ENCODE measurements at places on chromosomes 2 and 18.
A peak's percentile ranks its signal among the peaks of the same experiment; 100 is the strongest.

- DNase-seq = no peak
Observed at GRCh38 chr2:215507136-215507535, 71.3 kb upstream of the FN1 start.

DNA sequence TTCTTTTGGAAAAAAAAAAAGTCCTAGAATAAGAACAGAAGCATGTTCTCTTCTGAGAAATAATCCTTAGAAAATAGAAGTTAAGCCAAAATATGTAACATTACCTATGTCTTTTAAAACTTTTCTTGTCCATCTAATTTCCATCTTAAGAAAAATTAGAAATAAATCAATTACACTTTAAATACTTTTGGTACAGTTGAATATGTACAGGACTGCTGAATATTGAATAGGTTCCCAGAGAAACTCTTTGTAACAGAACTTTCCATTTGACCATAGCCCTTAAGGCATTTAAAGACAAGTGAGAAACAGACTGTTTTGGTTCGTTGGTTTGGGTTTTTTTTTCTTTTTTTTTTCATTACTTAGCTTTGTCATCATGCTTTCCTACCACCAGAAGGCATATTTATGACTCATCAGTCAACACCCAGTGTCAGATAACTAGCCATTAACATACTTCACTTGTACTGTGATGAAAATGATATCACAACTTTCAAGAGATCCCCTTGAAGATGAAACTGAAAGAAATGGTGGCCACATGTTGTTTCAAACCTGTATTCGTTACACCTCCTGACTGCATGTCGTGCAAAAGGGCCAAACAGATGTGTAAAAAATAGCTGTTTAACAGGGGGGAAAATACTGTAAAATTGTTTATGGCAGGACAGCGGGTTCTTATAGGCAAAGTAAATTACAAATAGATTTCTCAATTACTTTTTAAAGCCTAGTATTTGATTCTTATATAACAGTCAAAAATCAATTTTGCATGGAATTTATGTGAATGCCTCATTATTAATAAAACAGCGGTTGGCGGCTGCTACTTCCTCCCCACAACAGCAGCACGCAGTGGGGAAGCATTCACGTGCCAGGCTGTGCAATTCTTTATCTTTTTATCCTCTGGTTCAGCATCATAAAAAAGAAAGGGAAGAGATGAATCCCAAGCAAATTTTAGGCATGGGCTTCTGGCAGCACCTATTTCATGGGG, 280.7 kb upstream of the HNRNPA3 start:
- peak; percentile 86 for DNase-seq

DNA sequence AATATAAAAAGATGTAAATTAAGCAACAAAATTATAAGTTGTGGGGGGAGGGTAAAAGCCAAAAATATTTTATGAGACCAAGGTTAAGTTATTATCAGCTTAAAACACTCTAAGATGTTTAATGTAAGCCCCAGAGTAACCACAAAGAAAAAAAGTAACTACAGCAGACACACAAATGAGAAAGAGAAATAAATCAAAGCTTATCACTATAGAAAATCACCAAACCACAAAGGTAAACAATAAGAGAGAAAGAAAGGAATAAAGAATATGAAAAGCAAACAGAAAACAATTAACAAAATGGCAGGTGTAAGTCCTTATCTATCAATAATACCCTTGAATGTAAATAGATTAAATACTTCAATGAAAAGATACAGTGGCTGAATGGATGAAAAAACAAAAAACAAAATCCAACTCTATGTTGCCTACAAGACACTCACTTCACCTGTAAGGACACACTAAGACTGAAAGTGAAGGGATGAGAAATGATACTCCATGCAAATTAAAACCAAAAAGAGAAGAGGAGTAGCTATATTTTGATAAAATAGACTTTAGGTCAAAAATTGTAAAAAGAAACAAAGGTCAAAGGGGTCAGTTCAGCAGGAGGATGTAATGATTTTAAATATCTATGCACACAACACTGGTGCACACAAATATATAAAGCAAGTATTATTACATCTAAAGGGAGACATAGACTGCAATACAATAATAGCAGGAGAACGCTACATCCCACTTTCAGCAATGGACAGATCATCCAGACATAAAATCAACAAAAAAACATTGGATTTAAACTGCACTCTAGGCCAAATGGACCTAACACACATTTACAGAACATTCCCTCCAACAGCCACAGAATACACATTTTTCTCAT, 80.7 kb downstream of the PTPN2 start:
- no peak for DNase-seq

DNA sequence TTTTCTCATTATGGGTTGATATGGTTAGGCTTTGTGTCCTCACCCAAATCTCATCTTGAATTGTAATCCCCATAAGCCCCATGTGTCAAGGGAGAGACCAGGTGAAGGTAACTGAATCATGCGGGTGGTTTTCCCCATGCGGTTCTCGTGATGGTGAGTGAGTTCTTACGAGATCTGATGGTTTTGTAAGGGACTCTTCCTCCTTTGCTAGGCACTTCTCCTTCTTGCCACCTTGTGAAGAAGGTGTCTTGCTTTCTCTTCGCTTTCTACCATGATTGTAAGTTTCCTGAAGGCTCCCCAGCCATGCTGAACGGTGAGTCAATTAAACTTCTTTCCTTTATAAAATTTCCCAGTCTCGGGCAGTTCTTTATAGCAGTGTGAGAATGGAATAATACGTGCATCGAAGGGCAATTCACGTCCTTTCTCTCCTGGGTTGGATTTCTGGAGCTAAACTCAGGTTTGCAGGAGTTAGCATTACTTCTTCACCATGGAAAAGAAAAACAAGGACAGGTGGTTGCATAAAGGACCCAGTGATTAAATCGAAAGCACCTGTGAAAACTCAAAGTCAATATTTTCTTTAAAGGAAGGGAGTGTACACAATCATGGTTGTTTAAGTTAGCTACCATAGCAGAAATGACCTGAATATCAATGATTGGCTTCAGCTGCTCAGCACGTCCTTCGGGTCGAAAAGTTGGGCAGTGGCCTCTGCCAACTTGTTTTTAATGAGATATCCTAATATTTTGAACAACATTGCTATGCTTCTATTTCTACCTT, 54.1 kb downstream of the CDC42EP3 start:
- DNase-seq = no peak

GRCh38 chr2:169590804-169591203, 6.7 kb downstream of the PPIG start:
- DNase-seq = no peak
